ENCODE measurements at places on chromosomes 4 and X.

DNA sequence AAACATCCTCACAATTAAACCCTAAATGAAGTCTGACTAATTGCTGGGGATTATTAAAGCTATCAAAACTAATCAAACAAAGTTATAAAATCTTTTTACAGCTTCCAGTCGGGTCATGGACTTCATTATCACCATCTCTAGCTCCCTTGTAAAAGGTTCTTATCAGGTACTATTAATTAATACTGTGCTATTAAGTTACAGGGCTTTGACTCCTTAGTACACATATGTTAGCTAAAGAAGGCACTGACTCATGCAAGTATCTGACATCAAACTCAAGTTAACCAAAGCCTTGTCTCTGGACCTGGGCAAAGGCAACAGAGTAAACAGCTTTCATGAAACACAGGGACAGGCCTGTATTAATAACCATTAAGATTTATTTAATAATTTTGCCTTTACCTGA lies 7.9 kb upstream of the ADH4 start:
- no peak for DNase-seq

DNA sequence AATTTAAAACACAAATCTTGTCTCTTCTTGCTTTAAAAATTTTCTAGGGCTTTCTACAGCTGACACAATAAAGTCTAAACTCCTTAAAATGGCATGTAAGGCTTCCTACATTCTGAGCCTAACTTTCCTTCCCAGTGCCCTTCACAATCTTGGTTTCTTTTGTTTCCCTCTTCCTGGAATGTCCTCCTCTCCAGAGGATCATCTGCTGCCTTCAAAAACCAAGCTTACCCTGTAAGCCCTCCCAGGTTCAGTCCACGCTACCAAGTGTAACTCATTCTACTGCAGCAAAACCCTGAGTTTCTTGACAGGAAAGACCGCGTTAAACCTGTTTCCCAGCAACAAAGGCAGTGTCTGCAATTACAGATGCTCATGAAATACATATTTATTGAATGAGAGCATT lies 91.3 kb downstream of the SHISA3 start:
- DNase-seq: no peak

DNA sequence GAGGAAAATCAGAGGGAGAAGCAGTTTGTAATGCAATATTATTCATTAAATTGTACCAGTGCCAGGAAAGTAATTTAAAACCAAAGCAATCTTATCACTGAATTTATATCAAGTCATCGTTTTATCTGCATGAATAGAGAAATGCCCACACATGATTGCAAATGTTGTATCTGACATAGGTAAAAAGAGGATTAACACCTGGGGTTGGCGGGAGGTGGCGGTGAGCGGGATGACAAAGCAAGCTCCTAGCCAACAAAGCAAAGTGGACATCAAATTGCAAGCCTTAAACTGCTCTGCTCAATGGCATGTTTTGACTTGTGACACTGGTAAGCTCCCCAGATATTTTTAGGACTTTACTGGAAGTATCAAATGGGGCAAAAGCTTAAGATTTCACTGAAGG lies 16.4 kb downstream of the HPGD start:
- DNase-seq: no peak

- DNase-seq: no peak
Measured at GRCh38 chrX:137166591-137166990, 132.8 kb upstream of the GPR101 start.

- DNase-seq: no peak
Measured at GRCh38 chrX:11764602-11765067, 6.6 kb downstream of the MSL3 start.

GRCh38 chr4:138757432-138757831 lies 258.1 kb upstream of the NOCT start:
- DNase-seq: no peak

- DNase-seq: peak; percentile 21
Measured at GRCh38 chrX:10039821-10040793, 72.9 kb downstream of the CLDN34 start.

DNA sequence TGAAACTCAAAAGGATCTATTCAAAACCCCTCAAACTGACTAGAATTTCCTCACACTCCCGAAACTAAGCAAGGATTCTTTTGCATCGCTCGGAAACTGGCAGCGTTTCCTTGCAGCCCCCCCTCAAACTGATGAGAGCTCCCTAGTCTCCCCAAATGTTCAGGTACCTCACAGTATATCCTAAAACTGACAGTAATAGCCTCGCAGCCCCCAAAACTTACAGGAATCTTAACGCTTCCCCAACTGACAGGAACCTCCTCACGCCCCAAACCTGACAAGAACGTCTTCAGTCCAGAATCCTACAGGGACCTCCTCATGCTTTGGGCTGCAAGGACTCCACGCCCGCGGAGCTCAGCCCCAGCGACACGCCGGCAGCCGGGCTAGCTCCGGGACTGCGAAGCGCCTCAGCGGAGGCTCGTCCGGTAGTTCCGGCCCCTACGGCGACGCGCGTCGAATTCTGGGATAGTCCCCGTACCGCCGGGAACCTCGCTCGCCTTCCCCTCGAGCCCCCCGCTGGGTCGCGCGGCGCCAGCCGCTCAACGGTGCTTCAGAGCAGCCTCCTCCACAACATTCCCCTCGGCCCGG lies 640 bp downstream of the PHF8 start:
- DNase-seq: peak; percentile 64

GRCh38 chrX:120020305-120020704 lies 57.2 kb downstream of the RHOXF2B start:
- DNase-seq: no peak

- no peak for DNase-seq
Measured at GRCh38 chr4:95038791-95039190, 281.0 kb downstream of the BMPR1B start.

GRCh38 chrX:95764972-95765451 lies 919.6 kb upstream of the DIAPH2 start:
- no peak for DNase-seq

GRCh38 chr4:132396636-132397035 lies 752.5 kb upstream of the PCDH10 start:
- no peak for DNase-seq

DNA sequence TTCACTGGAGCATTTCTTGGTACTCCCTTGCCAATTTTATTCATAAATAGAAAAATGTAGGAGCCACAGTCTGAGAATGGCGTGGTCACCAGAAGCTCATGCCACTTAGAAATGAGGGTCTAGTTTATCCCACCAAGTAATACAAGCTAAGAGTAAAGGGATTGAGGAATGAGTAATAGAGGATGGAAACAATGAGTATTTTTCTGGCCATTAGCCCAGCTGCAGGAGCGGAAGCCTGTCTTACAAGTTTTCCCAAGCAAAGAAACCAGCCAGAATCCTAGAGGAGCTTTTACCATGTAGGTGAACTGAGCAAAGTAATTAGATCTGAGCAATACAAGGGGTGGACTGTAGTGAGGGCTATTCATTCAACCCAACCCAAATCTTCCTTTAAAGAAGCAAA lies 160.7 kb upstream of the NPY2R start:
- no peak for DNase-seq

GRCh38 chr4:121784975-121785374 lies 16.1 kb upstream of the EXOSC9 start:
- no peak for DNase-seq

- peak; percentile 61 for DNase-seq
Measured at GRCh38 chrX:149074398-149074797, 430.7 kb downstream of the IDS start.

- no peak for DNase-seq
Measured at GRCh38 chrX:1592470-1593142, 1.2 kb downstream of the AKAP17A start.

- no peak for DNase-seq
Measured at GRCh38 chr4:14965071-14965470, 37.2 kb upstream of the CPEB2 start.

GRCh38 chrX:97766501-97767095 lies 882.9 kb downstream of the RPA4 start:
- DNase-seq: no peak

DNA sequence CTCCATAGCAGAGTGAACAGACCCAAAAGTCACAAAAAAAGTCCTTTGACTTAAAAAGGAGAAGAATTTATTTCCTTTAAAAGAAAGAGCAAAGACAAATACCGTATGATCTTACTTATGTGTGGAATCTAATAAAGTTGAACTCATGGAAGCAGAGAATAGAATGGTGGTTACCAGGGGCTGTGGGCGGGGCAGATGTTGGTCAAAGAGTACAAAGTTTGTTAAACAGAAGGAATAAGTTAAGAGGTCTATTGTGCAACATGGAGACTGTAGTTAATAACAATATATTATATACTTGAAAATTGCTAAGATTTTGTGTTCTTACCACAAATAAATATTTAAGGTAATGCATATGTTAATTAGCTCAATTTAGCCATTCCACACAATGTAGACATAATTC lies 173.3 kb upstream of the S100G start:
- no peak for DNase-seq

GRCh38 chr4:24273136-24273535 lies 311.2 kb downstream of the DHX15 start:
- DNase-seq: no peak

DNA sequence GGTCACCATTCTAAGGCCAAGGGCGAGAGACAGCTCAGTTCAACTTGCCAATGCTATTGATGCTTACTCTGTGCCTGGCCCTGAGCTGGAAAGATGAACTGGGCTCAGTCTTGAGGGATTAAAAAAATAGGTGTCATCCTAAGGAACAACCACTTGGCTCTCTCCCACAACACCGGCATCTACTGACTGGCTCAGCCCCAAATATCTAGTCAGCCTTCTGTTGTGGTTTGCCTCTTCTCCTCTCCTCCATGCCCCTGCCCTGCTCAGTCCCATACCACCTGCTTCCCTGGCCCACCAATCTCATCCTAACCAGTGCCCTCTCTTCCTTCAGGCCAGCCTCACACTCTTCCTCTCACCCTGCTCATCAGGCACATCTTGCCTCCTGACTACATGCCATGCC lies 29.6 kb downstream of the KDM5C start:
- DNase-seq: no peak

- no peak for DNase-seq
Measured at GRCh38 chr4:4980621-4981230, 38.5 kb downstream of the CYTL1 start.

DNA sequence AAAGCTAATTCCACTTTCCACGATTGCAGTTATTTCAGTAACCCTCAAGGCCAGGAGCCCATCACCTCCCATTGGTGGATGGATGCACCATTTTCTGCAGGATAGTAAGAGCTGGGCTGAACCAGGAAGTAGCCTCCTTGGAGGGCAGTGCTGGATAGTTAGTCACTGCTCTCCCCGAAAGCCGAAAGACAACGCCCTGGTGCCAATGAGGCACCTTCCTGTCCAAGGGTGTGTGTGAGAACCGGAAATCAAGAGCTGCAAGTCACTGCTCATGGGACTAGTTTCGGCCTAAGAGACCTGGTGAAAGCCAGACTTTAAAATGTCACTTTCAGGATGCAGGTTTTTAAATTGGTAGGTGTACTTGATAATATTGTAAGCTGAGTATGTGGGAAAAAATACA lies 203.8 kb upstream of the HS3ST1 start:
- DNase-seq: no peak

DNA sequence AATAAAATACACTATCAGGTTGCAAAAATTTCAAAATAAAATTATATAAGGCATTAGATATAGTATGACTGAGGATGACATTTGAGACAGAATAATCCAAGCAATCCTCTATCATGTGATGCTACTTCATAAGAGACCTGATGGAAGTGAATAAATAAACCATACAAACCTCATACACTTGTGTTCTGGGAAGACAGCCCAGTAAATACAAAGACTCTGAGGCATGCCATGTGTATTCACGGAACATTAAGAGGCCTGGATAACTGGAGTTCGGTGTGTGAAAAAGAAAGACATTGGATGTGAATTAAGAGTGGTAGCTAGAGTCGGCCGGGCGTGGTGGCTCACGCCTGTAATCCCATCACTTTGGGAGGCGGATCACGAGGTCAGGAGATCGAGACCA lies 364.2 kb downstream of the ADAM29 start:
- no peak for DNase-seq

- no peak for DNase-seq
Measured at GRCh38 chr4:2350982-2351381, 67.5 kb downstream of the ZFYVE28 start.

GRCh38 chrX:101040197-101040596 lies 11.7 kb downstream of the TRMT2B start:
- DNase-seq: no peak

DNA sequence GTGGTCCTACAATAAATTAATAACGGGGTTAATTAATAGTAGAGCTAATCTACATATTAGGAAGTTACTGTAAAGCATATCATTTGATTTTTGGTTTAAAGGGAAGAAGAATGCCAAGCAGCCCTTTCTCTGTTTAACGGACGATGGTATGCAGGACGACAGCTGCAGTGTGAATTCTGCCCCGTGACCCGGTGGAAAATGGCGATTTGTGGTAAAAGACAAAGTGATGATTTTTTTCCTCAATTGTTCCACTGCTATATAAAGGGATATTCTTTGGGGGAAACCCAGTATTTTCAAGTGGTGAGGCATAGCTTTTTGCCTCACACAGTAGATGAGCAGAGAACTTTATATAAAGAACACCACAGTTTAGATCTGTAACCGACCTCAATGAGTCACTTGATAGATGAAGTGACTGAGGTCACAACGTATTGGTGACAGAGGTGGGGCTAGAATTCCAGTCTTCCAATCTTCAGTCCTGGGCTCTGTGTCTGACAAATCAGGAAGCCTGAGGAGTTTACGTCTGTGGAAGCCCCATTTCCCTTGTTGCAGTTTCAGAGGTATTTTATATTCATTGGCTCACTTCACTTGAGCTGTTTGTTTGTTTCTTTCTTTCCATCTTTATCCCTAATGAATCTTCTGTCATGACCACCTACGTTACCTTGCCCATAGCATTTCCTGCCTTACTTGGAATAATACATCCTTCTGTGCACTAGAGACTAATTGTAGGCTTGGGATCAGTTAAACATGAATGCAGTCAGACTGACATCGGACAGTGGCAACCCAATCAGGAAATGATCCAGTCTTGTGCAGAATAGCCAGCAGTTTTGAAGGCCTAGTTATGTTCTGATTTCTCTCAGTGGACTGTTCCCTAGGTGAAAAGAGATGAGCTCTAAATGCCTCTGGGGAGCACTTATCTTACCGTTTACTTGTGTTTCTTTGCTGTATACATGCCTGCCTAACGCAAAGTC lies 30.1 kb downstream of the ZRSR2 start:
- DNase-seq: no peak

DNA sequence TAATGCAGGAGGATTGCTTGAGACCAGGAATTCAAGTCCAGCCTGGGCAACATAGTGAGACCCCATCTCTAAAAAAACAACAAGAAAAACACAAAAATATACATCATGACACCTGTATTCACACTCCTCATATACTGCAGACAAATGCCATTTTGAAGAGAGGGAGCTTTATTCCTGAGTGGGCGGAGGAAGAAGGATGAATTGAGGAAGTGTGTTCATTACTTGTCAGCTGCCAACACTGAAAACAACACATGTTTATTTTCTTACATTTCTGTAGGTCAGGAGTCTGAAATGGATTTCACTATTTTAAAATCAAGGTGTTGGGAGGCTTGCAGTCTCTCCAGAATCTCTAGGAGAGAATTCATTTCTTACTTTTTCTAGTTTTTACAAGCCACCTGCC lies 47.2 kb upstream of the CD99 start:
- no peak for DNase-seq

All from sciatic nerve (tissue), 2 donors.